ENCODE measurements at places on chromosomes 12 and 14.

DNA sequence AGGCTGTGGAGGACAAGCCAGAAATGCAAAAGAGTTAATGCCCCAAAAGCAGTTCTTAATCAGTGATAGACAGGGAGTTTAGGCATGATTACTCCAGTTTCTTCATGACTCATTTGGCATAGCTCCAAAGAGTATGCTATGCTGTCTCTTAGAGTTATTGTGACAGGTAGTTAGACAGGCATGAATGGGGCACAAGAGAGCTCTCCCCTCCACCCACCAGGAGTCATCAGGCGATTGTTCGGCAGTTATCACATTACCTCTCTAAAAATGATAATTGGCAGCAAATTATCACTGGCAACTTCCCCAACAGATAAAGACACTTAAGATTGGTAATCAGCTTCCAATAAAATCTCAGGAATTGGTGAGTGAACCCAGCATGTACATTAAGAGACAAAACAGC, 320.1 kb downstream of the DAD1 start:
- no peak for DNase-seq

- no peak for DNase-seq
Measured at GRCh38 chr12:21336656-21337055, 1.9 kb upstream of the SLCO1A2 start.

DNA sequence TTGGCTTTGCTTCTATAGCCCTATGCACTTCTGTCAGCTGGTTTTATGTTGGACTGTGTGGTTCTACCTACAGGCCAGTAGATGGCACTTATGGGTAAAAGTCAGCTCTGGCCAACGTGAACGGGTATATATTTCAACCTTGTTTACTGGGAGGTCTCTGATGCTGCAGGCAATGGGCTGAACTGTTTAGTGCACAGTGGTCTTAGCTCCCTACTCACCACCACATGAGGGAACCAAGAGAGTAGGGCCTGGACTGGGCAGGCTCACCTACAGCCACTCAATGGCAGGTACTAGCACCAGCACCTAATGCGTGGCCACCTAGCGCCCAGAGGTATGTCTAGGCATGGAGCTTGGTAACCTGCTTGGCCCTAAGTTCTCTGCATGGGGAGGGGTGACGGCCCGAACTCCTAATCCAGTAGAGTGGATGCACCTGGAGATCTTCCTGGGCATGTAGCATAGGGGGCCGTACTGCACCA, 481.8 kb downstream of the TMEM117 start:
- DNase-seq = no peak

DNA sequence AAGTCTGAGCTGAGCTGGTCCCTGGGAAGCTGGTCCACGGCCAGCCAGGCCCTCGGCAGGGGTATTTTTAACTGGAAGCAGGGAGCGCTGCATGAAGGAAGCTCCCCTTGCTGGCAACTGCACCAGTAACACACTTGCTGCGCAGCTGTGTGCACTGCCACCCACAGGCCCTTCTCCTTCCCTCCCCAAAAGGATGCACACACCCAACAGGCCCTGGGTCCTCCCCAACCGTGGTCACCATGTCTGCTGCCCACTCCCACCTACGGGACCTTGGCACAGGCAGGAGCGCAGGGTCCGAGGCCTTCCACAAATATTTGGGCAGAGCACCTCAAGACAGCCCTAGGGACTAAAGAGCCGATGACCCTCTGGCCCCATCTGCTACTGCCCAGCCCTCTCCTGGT, 157.0 kb upstream of the PRMT8 start:
- no peak for DNase-seq

DNA sequence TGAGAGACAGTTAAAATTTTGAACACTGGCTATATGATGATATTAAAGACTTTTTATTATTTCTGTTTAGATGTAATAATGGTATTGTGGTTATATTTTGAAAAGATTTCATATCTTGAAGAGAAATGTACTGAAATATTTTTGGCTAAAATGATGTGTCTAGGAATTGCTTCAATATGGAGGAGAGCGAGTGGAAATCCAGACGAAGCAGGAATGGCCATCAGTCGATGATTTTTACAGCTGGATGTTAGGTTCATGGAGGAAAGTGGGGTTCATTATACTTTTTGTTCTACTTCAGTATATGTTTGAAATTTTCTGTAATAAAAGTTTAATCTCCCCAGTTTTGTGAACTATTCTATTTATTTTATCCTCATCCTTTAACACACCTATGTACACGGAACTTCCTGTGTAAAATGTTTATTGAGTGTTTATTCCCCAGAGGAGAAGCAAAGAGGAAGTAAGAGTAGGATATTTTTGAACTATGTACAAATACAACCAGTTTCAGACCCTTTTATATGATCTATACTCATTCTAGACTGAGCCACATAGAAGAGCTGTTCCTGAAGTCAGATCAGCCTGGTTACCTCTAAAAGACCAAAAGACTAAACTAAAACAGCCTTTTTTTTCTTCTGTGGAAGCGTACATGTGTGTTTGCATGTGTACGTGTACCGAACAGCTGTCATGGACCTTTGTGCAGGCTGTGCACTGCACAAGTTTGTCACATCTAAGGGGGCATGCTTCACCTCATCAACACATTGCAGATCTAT, 211.0 kb upstream of the NUDT4 start:
- no peak for DNase-seq

- no peak for DNase-seq
Measured at GRCh38 chr12:43842259-43842658, 6.4 kb downstream of the TMEM117 start.

DNA sequence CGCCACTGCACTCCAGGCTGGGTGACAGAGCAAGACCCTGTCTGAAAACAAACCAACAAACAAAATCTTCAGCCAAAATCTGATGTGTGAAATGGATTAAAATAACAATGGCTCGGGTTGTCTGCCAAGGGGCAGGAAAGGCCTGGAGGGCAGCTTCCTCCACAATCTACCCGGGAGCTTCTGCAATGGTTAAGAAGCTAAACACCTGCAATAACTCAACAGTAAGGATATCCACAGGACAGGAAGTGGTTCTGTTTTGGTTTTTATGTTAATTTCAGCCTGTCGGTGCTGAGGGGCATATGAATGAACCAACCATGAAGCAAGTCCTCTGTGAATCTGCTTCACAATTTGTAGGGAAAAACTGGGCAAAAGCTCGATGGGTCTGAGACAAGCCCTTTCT, 34.4 kb downstream of the RAD52 start:
- DNase-seq = no peak

- no peak for DNase-seq
Measured at GRCh38 chr12:58046271-58046670, 104.9 kb downstream of the ATP23 start.

DNA sequence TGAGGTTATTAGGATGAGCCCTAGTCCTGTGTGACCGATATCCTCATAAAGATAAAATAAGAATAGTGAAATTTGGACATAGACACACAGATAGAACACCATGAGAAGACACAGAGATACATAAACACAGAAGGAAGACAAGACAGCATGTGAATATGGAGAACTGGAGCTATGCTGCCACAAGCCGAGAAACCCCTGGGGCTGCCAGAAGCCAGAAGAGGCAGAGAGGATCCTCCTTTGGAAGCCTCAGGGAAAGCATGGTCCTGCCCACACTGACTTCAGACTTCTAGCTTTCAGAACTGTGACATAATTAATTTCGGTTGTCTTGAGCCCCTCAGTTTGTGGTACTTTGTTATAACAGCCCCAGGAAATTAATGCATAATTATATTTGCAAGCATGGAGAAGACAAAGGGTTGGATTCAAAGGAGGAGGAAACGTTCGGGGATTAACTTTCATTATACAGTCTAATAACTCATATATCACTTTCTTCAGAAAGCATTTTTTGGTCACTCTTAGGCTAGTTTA, 1501.8 kb upstream of the FLRT2 start:
- no peak for DNase-seq

- no peak for DNase-seq
Measured at GRCh38 chr12:4483885-4484823, 38.5 kb upstream of the FGF6 start.
